ENCODE measurements at places on chromosomes 13 and 19.

DNA sequence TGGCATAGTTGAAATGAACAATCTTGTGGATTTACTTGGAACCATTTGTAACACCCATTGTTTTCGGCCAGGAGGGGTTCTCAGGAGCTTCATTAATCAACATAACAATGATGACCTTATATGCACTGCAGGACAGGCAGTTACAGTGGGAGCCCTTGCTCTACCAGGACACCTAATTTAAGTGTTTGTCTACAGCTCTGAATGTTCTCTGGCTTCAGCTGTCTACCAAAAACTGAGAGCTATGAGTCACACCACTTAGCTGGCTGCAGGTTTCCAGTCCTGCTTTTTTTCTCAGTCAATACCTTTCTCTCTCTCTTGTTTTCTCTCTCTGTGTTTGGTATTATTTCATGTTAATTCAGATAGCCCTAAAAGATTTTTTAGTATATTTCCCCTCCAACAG lies 105.4 kb upstream of the MBNL2 start:
- peaks cover 47% of the 10 kb centered on the region for H3K4me1 ChIP-seq
- no peak overlapping the region for H3K4me3 ChIP-seq
- H3K27me3 ChIP-seq, result no peaks in the 10 kb centered on the region
- H3K36me3 ChIP-seq, result no peaks in the 10 kb centered on the region
- peak overlapping the region; percentile 64 for H3K27ac ChIP-seq

DNA sequence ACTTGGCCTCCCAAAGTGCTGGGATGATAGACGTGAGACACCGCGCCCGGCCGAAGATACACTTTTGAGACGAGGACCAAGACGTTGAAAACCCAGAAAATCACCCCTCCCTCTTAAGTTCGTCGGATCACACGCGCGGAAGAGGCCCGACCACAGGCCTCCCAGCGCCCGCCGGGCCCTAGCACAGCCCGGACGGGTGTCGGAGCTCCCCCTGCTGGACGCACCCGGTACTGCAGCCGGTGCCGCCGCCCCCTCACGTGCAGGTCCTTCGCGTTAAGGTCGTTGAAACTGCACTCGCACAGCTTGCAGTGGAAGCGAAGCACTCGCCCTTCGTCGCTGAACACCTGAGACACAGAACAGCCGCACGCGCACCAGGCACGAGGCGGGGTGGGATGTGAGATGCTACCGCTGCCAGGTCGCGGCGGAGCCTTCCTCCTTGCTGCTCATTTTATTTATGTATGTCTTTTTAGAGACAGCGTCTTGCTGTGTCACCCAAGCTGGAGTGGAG lies 35.7 kb upstream of the MATK start:
- H3K4me3 ChIP-seq, result no peak overlapping the region
- H3K36me3 ChIP-seq, result no peaks in the 10 kb centered on the region
- peak; percentile 66 for DNase-seq
- peaks cover 26% of the 10 kb centered on the region for H3K27me3 ChIP-seq

- no peak overlapping the region for H3K4me3 ChIP-seq
- no peak for DNase-seq
- no peaks in the 10 kb centered on the region for H3K36me3 ChIP-seq
- no peaks in the 10 kb centered on the region for H3K4me1 ChIP-seq
- H3K27me3 ChIP-seq, result peaks cover 51% of the 10 kb centered on the region
- H3K27ac ChIP-seq, result no peak overlapping the region
Measured at GRCh38 chr19:31168106-31168625, 181.1 kb downstream of the TSHZ3 start.

GRCh38 chr19:5652261-5652660 lies 28.1 kb downstream of the MICOS13 start:
- no peaks in the 10 kb centered on the region for H3K27me3 ChIP-seq
- no peak overlapping the region for H3K27ac ChIP-seq
- H3K36me3 ChIP-seq, result peaks cover 92% of the 10 kb centered on the region
- H3K4me1 ChIP-seq, result no peaks in the 10 kb centered on the region

DNA sequence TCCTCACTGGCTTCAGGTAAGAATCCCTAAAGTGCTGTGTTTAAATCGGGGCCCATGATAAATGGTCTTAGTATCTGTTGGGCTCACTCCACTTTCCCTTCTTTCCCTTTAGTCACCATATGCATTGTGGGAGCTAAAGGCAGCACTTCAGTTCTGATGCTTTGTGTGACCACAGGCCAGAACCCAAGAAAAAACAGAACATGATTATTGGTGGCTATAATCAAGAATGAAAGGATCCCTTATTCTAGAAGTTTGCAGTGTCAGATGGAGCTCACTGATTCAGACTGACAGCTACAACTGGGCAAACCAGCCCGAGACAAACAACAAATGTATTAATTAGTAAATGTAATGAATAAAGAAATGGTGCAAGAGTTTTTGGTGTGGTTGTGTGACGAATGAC lies 57.3 kb upstream of the POMP start:
- H3K27me3 ChIP-seq, result no peaks in the 10 kb centered on the region
- H3K36me3 ChIP-seq, result no peaks in the 10 kb centered on the region

DNA sequence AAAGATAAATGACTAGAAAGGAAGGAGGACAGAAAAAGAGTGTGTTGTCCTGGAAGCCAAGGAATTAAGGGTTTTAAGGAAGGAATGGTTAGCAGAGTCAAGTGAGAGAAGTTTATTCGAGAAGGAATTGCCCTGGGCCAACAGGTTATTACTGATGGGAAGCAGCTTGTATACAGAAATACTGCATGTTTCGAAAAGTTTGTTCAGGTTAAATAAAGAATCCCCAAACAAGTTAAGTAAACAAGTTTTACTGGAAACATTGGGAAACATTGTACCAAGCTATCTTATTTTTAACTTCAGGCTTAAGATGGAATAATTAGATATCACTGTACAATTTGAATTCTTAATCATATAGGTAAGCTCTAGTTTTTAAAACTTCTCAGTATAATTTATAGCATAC lies 28.2 kb upstream of the FBXL3 start:
- no peak overlapping the region for H3K4me3 ChIP-seq
- H3K36me3 ChIP-seq, result peaks cover 82% of the 10 kb centered on the region
- H3K27me3 ChIP-seq, result no peaks in the 10 kb centered on the region
- DNase-seq, result no peak
- no peaks in the 10 kb centered on the region for H3K4me1 ChIP-seq

DNA sequence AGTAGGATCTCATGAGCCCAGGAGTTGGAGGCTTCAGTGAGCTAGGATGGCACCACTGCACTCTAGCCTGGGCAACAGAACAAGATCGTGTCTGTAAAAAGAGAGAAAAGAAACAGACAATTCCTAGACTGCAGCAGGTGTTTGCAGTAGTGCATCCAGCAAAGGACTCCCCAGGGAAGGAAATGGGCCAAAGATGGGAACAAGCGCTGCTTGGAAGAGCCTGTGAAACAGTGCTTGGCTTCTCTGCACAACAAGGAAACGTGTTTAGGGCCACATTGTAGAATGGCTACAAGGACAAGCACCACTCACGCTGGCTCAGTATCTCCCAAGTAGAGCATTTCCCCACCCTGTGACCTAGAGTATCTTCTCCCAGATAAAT lies 35.5 kb upstream of the LDLR start:
- no peak overlapping the region for H3K27ac ChIP-seq
- peaks cover 52% of the 10 kb centered on the region for H3K36me3 ChIP-seq
- no peak for DNase-seq
- peaks cover 4% of the 10 kb centered on the region for H3K4me1 ChIP-seq
- no peak overlapping the region for H3K4me3 ChIP-seq

Measured in left ventricle myocardium inferior (tissue), 1 donor.